ENCODE measurements at places on chromosomes 5 and 9.

DNA sequence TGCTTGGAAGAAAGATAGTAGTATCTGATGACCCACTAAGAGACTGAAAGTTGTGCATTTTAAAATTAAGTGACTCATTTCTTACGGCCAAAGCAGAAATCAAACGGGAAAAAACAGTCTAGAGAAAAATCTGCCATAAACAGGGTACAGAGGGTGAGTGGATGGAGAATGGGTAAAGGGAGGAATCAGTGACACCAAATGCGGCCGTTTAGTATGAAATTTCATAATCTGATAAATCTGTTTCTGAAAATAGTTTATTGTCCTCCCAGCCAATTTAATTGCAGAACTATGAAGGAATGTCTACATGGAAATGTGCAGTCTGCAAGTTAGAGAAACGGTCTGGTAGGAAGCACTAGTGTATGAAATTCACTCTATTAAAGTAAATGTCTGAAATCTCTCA lies 39.5 kb downstream of the ADAMTS12 start:
- DNase-seq = no peak

DNA sequence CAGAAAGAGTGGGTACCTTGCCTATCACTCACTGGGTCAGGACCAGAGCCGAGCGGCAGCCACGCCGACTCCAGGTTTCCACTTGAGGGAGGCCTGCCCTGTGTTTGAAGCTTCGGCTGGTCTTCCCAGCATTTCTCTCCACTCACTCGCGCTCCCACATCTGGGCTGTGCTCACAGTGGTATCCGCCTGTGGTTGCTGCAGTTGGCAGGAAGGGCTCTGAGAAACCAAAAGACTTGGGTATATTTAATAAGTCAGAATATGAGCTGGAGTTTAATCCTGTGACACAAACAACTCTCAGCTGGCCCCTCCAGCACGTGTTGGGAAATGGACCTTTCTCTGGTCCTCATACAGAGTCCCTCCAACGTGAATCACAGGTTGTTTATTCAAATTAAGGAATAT lies 70.9 kb downstream of the SPRY4 start:
- no peak for DNase-seq

DNA sequence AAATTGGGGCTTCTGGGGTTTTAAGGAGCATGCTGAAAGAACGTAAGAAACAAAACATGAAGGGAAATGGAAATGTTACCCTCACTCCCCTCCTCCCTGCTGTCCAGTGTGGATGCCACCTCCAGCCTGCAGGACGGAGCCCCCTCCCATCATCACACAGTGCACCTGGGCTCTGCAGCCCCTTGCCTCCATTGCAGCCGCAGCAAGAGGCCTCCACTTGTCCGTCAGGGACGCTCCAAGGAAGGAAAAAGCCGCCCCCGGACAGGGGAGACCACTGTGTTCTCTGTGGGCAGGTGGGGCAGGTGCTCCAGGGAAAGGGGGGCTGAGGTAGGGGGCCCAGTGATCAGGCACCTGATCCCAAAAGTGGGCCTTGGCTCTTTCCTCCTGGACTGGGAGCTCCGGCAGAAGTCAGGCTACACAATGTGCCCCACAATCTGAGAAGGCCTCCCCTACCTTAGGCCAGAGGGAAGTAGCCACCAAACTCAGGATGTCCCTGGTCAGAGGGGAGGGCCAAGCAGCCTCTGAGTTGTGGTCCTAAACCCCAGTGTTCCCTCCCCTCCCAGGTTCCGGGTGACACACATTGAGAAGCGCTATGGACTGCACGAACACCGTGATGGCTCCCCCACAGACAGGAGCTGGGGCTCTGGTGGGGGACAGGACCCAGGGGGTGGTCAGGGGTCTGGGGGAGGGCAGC lies 2.7 kb downstream of the RELL2 start:
- no peak for DNase-seq

DNA sequence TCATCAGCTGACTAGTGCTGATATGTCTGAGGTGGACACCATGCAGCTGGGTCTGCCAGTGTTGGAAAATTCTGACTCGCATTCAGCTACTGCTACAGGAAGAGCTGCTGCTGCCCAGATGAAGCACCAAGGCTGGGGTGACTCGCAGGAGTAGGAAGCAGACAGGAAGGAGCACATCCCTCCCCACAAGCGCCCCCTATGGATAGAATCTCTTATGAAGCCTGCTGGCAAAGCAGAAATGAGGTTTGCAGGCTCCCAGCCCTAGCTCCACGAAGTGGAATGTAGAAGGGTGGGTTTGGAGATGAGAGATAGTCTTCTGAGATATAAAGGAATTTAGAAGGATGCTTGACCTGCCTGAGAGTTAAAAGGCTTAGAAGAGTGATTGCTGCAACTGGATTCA lies 443.0 kb downstream of the ACTL7B start:
- DNase-seq = no peak

GRCh38 chr5:59103303-59103702 lies 520.4 kb downstream of the RAB3C start:
- no peak for DNase-seq

DNA sequence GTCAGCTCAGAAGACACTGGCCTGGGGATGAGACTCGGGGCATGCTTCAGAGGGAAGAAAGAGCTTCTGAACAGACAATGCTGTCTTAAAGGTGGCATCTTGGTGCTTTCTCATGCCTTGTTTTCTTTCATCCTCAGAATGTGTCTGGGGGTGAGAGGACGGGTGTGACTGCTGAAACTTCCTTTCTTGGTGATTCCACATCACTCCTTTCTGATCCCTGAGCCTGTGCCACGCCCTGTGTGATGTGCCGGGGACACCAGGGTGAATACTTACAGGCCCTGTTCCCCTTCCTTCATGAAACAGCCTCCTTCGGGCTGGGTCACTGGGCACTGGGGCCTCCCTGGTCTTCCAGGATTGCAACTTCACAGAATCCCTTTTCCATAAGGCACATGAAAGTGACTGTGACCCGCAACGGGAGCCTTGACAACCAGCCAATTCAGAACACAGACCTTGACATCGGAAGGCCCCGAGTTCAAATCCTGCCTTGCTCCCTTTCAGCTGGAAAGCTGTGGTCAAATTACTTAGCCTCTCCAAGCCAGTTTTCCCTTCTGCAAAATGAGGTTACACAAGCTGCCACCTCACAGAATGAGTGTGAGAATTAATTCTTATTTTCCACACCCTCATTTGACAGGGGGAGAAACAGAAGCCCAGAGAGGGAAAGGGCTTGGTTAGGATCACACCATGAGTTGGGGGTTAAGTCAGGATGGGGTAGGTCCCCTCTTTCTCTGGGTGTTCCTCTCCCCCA lies 44.1 kb upstream of the IL17B start:
- no peak for DNase-seq

- DNase-seq = no peak
Measured at GRCh38 chr9:130072515-130073235, 19.0 kb downstream of the GPR107 start.

GRCh38 chr5:134116789-134117761 lies 2.6 kb downstream of the TCF7 start:
- no peak for DNase-seq

- DNase-seq = no peak
Measured at GRCh38 chr9:90095682-90096081, 490.9 kb downstream of the GADD45G start.

DNA sequence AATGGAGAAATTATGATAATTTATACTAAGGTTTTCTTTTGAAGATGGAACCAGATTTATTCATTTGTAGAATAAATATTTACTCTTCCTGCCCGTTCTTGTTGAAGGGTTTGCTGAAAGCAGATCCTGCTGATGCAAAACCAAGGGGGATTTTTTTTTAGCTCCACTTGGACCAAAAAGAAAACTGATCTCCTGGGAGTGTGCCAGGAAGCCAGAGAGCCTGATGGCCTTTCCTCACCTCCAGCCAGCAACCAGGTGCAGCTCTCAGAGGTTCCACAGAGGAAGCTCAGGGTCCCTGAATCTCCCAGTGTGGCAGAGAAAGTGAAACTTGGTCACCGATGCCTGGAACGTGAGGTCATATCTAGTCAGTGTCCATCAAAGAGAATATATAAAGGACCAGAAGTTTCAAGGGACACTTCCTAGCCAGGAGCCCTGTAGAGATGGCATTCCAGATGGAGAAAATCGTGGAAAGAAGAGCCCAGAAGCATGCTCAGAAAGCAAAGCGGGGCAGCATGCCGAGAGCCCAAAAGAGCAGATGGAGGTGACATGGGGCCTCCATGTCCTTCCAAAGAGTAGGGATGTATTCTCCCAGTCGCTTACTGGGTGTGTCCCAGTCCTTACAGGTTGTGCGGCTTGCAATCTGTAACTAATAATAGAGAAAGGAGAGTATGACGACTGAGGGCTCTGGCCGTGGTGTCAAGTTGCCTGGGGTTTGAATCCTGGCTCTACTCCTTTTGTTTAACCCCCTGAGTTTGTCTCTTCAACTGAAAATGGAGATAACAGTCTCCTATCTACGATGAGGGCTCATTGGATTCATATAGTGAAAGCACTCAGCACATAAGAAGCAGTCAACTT lies 12.2 kb downstream of the AFAP1L1 start:
- no peak for DNase-seq

DNA sequence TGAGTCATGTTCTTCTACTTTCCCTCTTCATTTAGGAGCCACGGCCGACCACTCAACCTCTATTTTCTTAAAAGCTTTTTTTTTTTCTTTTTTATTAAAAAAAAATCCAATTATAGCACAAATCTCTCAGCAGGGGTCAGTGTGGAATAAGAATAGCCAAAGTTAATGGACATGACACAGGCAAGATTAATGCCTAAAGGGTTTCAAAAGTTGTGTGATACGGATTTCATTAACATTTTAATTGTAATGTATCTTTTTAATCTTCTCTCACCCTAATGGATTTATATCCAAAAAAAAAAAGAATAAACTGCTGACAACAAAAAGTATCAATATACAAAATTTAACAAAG lies 5.4 kb downstream of the NACC2 start:
- peak; percentile 39 for DNase-seq

GRCh38 chr5:140634103-140634502 lies 1.1 kb upstream of the CD14 start:
- DNase-seq = no peak

DNA sequence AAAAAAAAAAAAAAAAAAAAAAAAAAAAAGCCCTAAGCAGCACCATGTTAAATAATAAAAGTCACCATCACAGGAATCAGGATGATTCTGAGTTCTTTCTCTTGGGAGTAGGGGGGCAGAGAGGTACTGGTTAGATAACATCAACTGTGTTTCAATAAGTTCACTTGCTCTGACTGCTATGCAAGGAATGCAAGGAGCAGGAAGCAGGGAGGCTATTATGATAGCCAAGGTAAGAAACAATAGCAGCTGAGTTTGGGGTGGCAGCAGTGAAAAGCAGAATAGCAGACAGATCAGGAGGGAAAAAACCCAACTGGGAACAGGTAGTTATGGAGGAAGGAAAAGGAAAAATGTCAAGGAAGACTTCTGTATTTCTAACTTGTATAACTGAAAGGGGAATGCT lies 8.2 kb downstream of the CEP120 start:
- DNase-seq = no peak

GRCh38 chr9:130448771-130449603 lies 4.2 kb downstream of the ASS1 start:
- no peak for DNase-seq

- no peak for DNase-seq
Measured at GRCh38 chr9:7341571-7341970, 458.0 kb downstream of the DMAC1 start.

GRCh38 chr5:159992566-159992965 lies 16.4 kb upstream of the TTC1 start:
- DNase-seq = no peak

GRCh38 chr9:9061627-9062026 lies 1262.0 kb upstream of the DMAC1 start:
- no peak for DNase-seq

DNA sequence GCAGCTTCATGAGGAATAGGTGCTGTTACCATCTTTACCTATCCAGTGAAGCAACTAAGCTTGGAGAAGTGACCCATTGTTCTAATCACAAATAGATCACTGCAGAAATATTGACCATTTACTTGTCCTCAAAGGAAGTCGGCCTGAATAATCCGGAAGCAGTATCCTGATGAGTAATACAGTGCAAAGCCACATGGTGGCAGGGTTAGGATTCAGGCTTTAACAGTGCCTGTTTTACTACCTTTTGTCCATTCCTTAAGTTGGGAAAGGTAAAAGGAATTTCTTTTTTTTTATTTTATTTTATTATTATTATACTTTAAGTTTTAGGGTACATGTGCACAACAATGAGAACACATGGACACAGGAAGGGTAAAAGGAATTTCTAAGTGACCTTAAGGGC lies 336.3 kb downstream of the KDM4C start:
- peak; percentile 37 for DNase-seq

DNA sequence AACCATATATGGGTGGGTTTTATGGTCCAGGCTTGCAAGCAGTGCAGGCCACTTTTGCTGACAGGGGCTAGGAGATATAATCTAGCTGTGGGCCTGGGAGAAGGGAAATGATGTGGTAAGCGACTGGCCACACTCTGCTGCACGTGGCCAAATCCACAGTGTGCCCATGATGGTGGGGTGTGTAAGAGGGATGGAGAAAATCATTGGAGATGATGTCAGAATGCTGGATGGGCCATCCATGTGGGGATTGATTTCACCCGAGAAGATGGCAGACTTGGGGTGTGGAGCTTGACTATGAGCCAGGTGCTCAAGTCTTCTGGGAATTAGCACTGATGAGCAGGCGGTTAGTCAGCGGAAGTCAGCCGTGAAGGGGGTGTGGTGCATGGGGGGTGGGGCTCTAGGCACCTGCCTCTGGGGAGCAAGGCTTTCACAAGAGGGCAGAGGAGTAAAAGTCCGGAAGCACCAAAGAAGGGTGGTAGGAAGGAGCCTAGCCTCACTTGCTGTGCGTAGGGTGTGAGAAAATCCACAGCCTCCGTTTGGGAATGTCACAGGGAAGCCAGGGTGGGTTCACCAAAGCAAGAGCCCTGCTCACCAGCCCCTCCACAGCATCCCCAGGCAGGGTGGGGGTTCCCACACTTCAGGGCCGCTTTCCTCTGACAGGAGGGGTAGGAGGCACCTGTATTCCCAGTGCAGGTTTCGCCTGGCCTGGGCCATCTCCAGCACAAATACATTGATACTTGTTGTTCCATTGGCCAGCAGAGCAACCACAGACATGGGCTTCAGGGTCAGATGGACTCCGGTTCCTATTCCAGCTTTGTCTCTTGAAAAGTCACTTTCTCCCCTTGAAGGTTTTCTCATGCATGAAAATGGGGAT lies 44.5 kb upstream of the ANGPTL2 start:
- peak; percentile 70 for DNase-seq
